ENCODE measurements at places on chromosomes 6 and 20. TPM values are rescaled to one million over a fixed set of nuclear protein-coding genes. Genes with fewer than 3 reads are reported as not detected.

Gene EBF4
- total RNA-seq: 3.5 TPM

Gene F13A1
- total RNA-seq: not detected

Gene FRMD1
- total RNA-seq: not detected

Gene OOEP
- 0.31 TPM for total RNA-seq

Gene SOX18
- not detected for total RNA-seq

Gene GSTA2
- total RNA-seq: not detected

Gene BPI
- total RNA-seq: not detected

Gene EDN1
- total RNA-seq: 0.15 TPM

Gene PRDM13
- total RNA-seq: not detected

Gene RAB44
- 0.05 TPM for total RNA-seq

Gene OPRL1
- total RNA-seq: 0.47 TPM

Gene PNPLA1
- total RNA-seq: not detected

- no peak overlapping the region for H3K4me3 ChIP-seq
- H3K36me3 ChIP-seq: no peaks in the 10 kb centered on the region
- no peaks in the 10 kb centered on the region for H3K4me1 ChIP-seq
Measured at GRCh38 chr6:169841251-169841650, 89.8 kb downstream of the ERMARD start.

- peaks cover 2% of the 10 kb centered on the region for H3K27me3 ChIP-seq
- H3K27ac ChIP-seq: no peak overlapping the region
- no peak overlapping the region for H3K4me3 ChIP-seq
- DNase-seq: no peak
Measured at GRCh38 chr20:10280018-10280908, 61.6 kb downstream of the SNAP25 start.

GRCh38 chr20:8428988-8429387 is 296.9 kb downstream of the PLCB1 start:
- H3K4me1 ChIP-seq: no peaks in the 10 kb centered on the region
- no peaks in the 10 kb centered on the region for H3K36me3 ChIP-seq
- H3K27me3 ChIP-seq: peaks cover 1% of the 10 kb centered on the region

DNA sequence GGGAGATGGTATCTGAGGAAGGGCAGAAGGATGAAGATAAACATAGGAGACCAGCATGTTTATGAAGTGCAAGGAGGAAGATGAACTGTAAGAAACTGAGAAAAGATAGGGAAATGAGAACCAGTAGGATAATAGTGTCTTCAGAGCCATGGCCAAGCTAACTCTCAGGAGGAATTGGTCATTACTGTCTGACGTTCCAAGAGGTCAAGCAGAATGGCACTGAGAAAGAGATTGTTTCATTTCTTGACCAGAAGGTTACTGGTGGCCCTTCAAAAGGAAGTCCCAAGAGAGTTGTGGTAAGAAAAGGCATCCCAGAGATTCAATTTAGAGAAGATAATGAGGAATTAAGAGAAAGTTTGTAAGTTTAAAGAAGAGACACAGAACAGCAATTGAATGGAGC is 47.5 kb downstream of the EYA4 start:
- no peak overlapping the region for H3K4me3 ChIP-seq
- no peak overlapping the region for H3K27ac ChIP-seq
- H3K36me3 ChIP-seq: no peaks in the 10 kb centered on the region
- H3K27me3 ChIP-seq: peaks cover 2% of the 10 kb centered on the region
- no peak for DNase-seq

DNA sequence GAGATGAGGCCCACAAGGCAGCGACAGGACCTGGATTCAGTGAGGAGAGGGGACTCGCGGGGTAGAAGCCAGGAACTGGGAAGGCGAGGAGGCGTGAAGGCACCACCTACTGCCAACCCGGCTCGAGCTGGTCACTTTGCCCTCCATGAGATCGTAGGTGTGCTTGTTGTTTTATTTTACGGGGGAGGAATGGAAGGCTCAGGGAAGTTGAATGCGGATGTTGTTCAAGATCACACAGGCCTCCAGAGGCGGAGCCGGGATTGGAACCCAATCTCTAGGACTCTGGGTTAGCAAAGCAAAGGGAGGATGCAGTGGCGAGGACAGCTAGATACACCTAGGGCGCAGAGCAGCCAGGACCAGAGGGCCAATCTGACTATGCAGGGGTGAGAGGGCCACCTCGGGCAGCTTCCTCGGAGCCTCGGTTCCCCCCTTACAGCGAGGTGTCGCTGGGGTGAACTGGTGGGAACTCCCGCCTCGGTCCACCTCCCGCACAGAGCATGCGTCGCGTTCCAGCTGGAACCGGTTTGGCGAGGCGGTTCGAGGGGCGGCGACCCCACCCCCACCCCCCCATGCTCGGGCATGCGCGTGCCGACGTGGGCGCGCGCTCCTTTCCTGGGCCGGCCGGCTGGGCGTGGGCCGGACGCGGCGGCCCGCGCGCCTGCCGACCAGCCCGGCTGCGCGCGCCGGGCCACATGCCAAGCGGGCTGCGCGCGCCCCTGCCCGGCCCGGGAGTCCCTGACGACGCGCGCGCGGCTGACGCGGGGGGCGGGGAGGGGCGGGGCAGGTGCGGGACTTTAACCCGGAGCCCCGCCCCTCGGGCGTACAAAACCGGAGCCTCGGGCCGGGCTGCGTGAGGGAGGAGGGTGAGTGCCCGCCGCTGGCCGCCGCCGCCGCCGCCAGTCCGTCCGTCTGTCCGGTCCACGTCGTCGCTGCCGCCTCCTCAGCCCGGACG is 80.4 kb upstream of the MYL9 start:
- peaks cover 47% of the 10 kb centered on the region for H3K4me1 ChIP-seq
- peak overlapping the region; percentile 74 for H3K4me3 ChIP-seq
- no peaks in the 10 kb centered on the region for H3K27me3 ChIP-seq

GRCh38 chr20:45782890-45783289 is 8.8 kb downstream of the WFDC3 start:
- H3K4me3 ChIP-seq: no peak overlapping the region
- H3K36me3 ChIP-seq: no peaks in the 10 kb centered on the region
- no peak for DNase-seq
- no peak overlapping the region for H3K27ac ChIP-seq
- peaks cover 8% of the 10 kb centered on the region for H3K4me1 ChIP-seq

- H3K4me1 ChIP-seq: peaks cover 18% of the 10 kb centered on the region
- H3K36me3 ChIP-seq: no peaks in the 10 kb centered on the region
- no peak overlapping the region for H3K4me3 ChIP-seq
- no peaks in the 10 kb centered on the region for H3K27me3 ChIP-seq
- DNase-seq: no peak
Measured at GRCh38 chr6:157037165-157037564, 260.0 kb downstream of the ARID1B start.

- DNase-seq: no peak
- H3K27ac ChIP-seq: no peak overlapping the region
- no peaks in the 10 kb centered on the region for H3K27me3 ChIP-seq
- H3K4me1 ChIP-seq: no peaks in the 10 kb centered on the region
- no peaks in the 10 kb centered on the region for H3K36me3 ChIP-seq
- no peak overlapping the region for H3K4me3 ChIP-seq
Measured at GRCh38 chr6:22658934-22659333, 89.6 kb downstream of the HDGFL1 start.

GRCh38 chr6:69422475-69422874 is 374.3 kb downstream of the LMBRD1 start:
- no peak overlapping the region for H3K27ac ChIP-seq
- DNase-seq: no peak
- H3K4me1 ChIP-seq: no peaks in the 10 kb centered on the region
- H3K27me3 ChIP-seq: no peaks in the 10 kb centered on the region

- H3K36me3 ChIP-seq: no peaks in the 10 kb centered on the region
- H3K4me3 ChIP-seq: no peak overlapping the region
- H3K27me3 ChIP-seq: no peaks in the 10 kb centered on the region
Measured at GRCh38 chr20:15257569-15257870, 920.1 kb upstream of the FLRT3 start.

- H3K4me3 ChIP-seq: no peak overlapping the region
- H3K27me3 ChIP-seq: peaks cover 8% of the 10 kb centered on the region
- H3K27ac ChIP-seq: no peak overlapping the region
- H3K36me3 ChIP-seq: peaks cover 1% of the 10 kb centered on the region
Measured at GRCh38 chr20:11691766-11692165, 225.9 kb upstream of the BTBD3 start.

- DNase-seq: no peak
- H3K4me1 ChIP-seq: peaks cover 26% of the 10 kb centered on the region
- H3K27me3 ChIP-seq: no peaks in the 10 kb centered on the region
- no peak overlapping the region for H3K4me3 ChIP-seq
Measured at GRCh38 chr6:139364302-139364981, 10.0 kb downstream of the CITED2 start.

DNA sequence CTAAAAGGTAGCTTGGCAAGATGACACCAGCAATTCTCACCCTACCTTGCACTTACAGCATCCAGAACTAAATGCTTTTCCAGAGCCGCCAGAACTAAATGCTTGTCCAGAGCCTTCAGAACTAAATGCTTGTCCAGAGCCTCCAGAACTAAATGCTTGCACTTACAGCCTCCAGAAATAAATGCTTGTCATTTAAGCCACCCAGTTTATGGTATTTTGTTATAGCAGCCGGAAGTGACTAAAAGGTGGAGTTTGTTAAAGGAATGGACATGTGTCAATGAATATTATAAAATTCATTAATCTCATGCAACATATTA is 133.5 kb downstream of the GPX5 start:
- H3K4me1 ChIP-seq: peaks cover 18% of the 10 kb centered on the region
- H3K27ac ChIP-seq: no peak overlapping the region
- no peak overlapping the region for H3K4me3 ChIP-seq

- peak overlapping the region; percentile 47 for H3K4me3 ChIP-seq
- DNase-seq: no peak
- peaks cover 53% of the 10 kb centered on the region for H3K27me3 ChIP-seq
- no peak overlapping the region for H3K27ac ChIP-seq
- no peaks in the 10 kb centered on the region for H3K36me3 ChIP-seq
Measured at GRCh38 chr20:51562027-51562331, 19.5 kb upstream of the NFATC2 start.

DNA sequence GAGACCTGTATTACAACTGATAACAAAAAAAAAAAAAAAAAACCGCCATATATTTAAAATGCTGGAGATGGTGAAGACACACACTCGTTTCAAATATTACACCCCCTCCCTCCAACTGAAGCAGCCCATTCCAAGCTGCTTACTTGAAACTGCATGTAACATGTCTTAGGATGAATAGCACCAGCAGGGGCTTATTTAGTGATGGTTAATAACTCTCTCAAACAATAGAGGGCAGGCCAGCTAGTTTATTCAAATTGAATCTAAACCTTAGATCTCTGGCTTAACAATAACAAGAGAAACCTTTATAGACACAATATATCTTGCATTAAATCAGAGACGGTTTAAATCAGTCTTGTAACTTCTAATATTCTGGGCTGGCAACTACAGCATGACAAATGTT is 9.3 kb upstream of the JPH2 start:
- peaks cover 18% of the 10 kb centered on the region for H3K4me1 ChIP-seq
- no peak for DNase-seq
- no peaks in the 10 kb centered on the region for H3K27me3 ChIP-seq
- no peak overlapping the region for H3K4me3 ChIP-seq

- H3K4me1 ChIP-seq: peaks cover 34% of the 10 kb centered on the region
- peak; percentile 97 for DNase-seq
- peaks cover 30% of the 10 kb centered on the region for H3K36me3 ChIP-seq
- H3K27ac ChIP-seq: peak overlapping the region; percentile 93
- H3K27me3 ChIP-seq: no peaks in the 10 kb centered on the region
- peak overlapping the region; percentile 95 for H3K4me3 ChIP-seq
Measured at GRCh38 chr6:20403070-20403765, 1.5 kb downstream of the E2F3 start.

DNA sequence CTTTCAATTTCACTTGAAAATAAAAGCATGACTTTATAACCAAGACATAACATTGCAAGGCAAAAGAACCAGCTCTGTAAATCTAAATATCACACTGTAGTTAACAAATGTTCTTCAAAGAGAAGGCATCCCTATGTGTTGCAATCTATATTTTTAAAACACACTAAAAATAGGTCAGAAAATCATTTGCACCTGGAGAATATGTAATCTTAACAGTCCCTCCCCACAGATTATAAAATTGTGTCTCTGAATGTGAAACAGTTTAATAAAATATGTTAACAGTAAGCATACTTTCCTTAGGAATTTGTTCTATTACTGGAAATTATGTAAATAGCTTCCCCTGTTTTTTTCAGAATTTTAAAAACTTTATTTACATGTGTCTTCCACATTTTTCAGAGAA is 351.9 kb downstream of the COL12A1 start:
- H3K4me1 ChIP-seq: no peaks in the 10 kb centered on the region
- H3K27me3 ChIP-seq: no peaks in the 10 kb centered on the region
- no peak overlapping the region for H3K27ac ChIP-seq
- H3K36me3 ChIP-seq: no peaks in the 10 kb centered on the region
- no peak for DNase-seq

DNA sequence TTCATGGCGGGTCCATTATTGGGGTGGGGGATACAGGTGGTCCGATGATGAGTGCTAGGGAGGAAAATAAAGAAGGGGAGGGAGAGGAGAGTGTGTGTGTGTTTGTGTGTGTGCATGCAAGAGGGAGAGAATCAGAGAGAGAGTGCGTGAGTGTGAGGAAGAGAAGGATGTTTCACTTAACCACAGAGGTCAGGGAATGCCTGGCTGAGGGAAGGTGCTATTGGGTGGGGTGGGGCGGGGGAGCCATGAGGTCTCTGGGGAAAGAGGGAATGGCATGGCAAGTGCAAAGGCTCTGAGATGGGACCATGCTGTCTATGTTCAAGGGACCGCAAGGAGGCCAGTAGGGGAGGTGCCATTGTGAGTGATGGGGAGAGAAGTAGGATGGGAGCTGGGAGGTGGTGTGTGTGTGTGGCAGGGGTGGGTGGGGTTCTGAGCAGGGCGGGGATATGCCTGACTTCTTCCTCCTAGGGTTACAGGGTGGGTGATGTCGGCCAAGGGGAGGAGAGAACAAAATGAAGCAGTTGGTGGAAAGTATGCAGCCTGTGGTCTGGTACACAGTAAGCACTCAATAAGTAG is 23.0 kb downstream of the CEBPB start:
- DNase-seq: no peak
- no peaks in the 10 kb centered on the region for H3K36me3 ChIP-seq
- no peak overlapping the region for H3K27ac ChIP-seq
- H3K27me3 ChIP-seq: no peaks in the 10 kb centered on the region
- peaks cover 10% of the 10 kb centered on the region for H3K4me1 ChIP-seq
- no peak overlapping the region for H3K4me3 ChIP-seq

DNA sequence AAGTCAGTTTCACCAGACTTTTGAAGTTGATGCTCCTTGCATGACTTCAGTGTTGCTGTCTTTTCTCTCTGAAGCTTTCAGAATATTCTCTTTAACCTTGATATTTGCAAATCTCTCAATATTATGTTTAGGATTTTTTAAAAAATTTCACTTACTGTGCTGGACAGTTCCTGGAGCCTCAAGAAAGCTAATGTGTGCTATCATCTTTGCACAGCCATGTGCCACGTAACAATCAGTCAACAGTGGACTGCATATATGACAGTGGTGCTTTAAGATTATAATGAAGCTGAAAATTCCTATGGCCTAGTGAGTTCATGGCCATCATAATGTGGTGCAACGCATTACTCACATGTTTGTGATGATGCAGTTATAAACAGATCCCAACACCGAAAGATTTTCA is 59.1 kb upstream of the OGFRL1 start:
- peaks cover 22% of the 10 kb centered on the region for H3K4me1 ChIP-seq
- H3K36me3 ChIP-seq: no peaks in the 10 kb centered on the region
- DNase-seq: no peak
- no peak overlapping the region for H3K27ac ChIP-seq

GRCh38 chr6:119308991-119309657 is 40.4 kb downstream of the MAN1A1 start:
- no peak overlapping the region for H3K27ac ChIP-seq
- no peaks in the 10 kb centered on the region for H3K27me3 ChIP-seq
- no peak for DNase-seq
- peaks cover 1% of the 10 kb centered on the region for H3K36me3 ChIP-seq
- no peak overlapping the region for H3K4me3 ChIP-seq
- H3K4me1 ChIP-seq: peaks cover 46% of the 10 kb centered on the region

- peaks cover 4% of the 10 kb centered on the region for H3K27me3 ChIP-seq
- H3K36me3 ChIP-seq: no peaks in the 10 kb centered on the region
- DNase-seq: no peak
Measured at GRCh38 chr6:87922947-87923330, 124.7 kb upstream of the SPACA1 start.
